Activated CD4-positive, alpha-beta T cell treated with anti-CD3 and anti-CD28 coated beads, Interleukin-2, amount 50 U/mL, for 4 hours (primary cell): ENCODE measurements at places on chromosomes 4 and X.

DNA sequence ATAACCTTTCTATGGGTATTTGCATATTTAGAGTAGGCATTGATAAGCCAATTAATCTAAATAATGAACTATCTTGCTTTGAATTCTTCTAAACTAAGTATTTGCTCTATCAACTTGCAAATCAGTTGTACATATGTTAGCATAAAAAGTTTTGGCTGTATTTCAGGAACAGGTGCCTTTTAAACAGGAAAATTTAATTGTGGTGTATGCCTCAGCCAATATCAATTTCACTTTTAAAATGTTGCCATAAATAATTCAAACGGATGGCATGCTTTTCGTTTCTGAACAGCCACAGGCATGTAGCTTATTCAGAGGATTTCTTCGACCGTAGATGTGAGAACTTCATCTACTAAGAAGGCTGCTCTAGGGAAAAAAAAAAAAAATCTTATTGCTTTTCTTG lies 99.9 kb downstream of the DCLK2 start:
- no peak for DNase-seq

- DNase-seq, result peak; percentile 67
These were observed 8.9 kb upstream of the RENBP start for GRCh38 chrX:153953342-153953830.

DNA sequence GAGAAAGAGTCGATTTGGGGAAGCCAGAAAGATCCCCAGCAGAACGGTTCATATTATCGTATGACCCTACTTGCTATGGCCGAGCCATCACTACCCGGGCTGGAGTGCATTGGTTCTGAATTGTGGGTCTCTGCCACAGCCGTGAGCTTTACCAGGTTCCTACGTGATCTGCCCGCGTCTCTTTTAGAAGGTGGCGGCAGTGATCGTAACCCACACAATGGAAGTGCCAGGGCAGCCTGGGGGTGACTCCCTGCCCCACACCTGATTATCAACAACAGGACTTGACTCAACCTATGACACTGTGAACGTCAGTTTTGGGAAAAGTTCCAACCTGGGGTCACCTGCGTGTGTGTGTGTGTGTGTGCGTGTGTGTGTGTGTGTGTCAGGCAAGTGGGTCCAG lies 90.8 kb downstream of the SHOX start:
- DNase-seq, result no peak

- no peak for DNase-seq
These were observed 380.8 kb downstream of the ANKRD50 start for GRCh38 chr4:124331781-124332180.

GRCh38 chr4:117162976-117163375 lies 77.6 kb upstream of the TRAM1L1 start:
- DNase-seq, result no peak

GRCh38 chrX:2478546-2479419 lies 22.0 kb downstream of the DHRSX start:
- no peak for DNase-seq

GRCh38 chr4:87103086-87103485 lies 117.3 kb downstream of the KLHL8 start:
- DNase-seq, result no peak

DNA sequence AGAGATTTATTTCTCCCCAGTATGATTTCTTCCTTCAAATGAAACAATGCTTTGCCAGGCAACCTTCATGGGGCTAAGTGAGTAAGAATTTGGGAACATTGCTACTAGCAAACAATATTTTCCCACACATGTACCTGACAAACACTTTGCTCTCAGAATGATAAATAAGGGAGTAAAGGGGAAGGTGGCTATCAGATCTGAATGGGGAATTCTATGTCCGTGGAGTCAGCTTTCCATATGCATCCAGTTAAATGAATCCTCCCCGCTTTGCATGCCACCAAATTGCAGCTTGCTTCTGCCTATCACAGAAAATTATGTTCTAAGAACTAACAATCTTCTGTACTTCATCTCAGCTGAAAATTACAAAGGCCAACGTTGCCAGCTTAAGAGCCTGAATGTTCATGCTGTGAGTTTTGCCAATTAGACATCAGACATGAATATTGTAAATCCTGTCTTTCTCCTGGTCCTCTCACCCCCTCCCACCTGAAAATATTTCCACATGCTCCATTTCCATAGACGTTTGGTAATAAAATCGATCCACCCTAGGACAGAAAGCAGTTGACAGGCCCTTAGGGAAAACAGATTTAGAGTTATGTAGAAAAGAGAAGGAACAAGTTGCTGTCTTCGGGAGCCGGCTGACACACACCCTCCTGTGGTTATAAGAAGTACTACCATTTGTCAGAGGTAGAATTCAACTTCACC lies 6.3 kb downstream of the MEPE start:
- DNase-seq, result no peak

- peak; percentile 62 for DNase-seq
These were observed at the start of gene IL2RG for GRCh38 chrX:71111141-71111843. Gene IL2RG (minus strand): TSS chrX:71111577. CDS start chrX:71111539, 38 bp downstream.

GRCh38 chrX:56833626-56834025 lies 104.6 kb downstream of the NBDY start:
- no peak for DNase-seq

DNA sequence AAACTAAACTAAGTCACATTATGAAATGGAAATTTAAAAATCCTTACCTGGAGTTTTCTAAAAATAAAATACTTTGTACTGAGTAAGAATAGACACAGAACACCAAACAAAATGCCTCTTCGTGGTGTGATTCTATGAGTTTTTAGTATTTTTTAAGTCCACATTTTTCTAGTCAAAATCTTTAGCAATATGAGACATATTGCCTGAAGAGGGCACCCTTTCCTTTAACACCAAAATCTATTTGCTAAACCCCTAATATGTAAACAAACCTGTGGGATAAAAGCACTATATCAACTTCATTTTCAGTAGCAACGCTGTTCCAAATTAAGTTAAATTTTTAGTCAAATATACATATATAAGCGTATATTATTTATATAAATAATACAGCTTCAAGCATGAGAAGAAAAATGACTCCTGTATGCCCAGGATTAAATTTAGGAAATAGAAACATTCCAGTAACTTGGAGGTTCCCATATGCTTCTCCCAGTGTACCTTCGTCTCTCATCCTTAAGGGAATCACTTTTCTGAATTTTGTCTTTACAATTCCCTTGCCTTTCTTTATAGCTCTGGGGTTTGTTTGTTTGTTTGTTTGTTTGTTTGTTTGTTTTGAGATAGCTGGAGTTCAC lies 23.0 kb upstream of the PGM2 start:
- no peak for DNase-seq

GRCh38 chr4:63583561-63583960 lies 825.7 kb downstream of the TECRL start:
- no peak for DNase-seq
